ENCODE measurements at places on chromosomes 11 and 22.

GRCh38 chr11:93532281-93532789, 10.9 kb downstream of the SMCO4 start:
- DNase-seq, result no peak
- no peak overlapping the region for H3K27ac ChIP-seq
- peaks cover 53% of the 10 kb centered on the region for H3K4me1 ChIP-seq
- no peaks in the 10 kb centered on the region for H3K27me3 ChIP-seq
- no peak overlapping the region for H3K4me3 ChIP-seq

DNA sequence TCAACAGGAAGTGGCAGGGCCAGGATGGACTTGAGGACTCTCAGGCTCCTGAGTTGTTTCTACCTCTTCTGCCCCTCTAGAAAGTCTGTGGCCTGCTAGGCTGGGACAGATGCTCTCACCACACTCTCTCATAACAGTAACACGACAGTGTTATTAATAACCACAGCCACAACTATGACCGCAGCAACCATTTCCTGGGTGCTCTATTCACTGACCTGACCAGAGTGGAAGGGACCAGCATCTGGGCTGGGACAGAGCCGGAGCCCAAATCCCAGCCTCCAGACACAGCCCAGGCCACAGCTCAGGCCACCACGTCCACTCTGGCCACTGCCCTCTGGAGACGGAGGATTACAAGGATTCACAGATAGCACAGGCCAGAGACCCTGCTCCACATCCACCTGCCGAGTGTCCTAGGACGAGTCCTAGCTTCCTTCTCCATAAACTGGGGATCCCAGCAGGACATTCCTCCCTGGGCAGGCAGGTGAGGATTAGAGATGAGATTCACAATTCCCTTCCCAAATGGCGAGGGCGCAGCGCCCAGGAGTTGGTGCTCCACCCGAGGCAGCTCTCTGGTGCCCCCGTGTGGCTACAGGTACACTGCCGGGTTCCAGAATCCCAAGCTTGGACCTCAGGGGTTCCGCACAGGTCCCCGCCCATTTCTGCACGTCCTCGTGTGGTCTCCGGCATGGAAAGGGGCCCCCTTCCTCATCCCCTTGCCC, 7.1 kb downstream of the PNPLA5 start:
- no peak overlapping the region for H3K4me3 ChIP-seq
- no peak overlapping the region for H3K27ac ChIP-seq
- H3K27me3 ChIP-seq, result no peaks in the 10 kb centered on the region
- no peak for DNase-seq
- no peaks in the 10 kb centered on the region for H3K4me1 ChIP-seq

DNA sequence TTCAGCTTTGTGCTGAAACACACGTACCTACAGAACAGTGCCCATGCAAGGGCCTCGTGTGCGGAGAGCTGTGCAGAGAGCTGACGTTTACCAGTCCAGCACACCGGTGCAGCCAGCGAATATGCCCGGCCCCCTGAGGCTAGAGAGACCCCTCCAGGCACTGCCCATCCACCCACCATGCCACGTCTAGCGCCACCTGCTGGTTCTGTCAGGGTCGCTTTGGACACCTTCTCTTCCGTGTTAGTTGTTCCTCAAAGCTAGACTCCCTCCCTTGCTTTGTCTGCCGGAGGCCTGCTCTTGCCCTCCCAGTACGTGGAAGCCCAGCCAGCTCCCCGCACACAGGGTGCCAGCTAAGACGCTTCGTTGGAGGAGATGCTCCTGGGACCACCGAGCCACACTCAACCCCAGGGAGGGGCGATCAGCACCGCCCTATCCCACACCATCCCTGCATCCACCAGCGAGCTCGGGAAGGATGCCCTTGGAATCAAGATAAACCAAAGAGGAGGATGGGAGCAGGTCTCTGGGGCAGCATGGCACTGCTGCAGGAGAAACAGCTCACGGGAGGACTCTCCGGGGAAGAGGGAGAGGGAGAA, 43.4 kb downstream of the CPT1A start:
- DNase-seq, result peak; percentile 12
- H3K27me3 ChIP-seq, result no peaks in the 10 kb centered on the region
- no peaks in the 10 kb centered on the region for H3K4me1 ChIP-seq
- H3K27ac ChIP-seq, result no peak overlapping the region
- no peak overlapping the region for H3K4me3 ChIP-seq

DNA sequence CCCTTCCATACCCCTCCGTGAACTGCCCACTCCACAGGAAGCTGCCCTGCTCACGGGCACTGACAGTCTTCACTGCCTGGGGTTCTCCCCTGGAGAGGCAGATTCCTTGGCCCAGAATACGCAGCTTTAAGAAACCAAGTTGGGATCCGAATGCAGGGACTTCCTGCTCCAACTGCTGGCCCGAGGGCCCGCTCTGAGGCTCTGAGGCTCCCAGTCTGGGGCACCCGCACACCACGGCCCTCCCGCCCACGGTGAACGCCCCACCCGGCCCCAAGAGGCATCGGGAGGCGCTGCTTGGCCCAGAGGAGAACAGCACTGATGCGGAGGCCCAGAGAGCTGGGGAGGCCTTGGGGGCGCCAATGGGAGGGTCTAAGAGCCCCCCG, 42.3 kb downstream of the IGF2 start:
- peak overlapping the region; percentile 61 for H3K4me3 ChIP-seq
- H3K27ac ChIP-seq, result peak overlapping the region; percentile 80
- peaks cover 62% of the 10 kb centered on the region for H3K4me1 ChIP-seq
- peaks cover 7% of the 10 kb centered on the region for H3K27me3 ChIP-seq

DNA sequence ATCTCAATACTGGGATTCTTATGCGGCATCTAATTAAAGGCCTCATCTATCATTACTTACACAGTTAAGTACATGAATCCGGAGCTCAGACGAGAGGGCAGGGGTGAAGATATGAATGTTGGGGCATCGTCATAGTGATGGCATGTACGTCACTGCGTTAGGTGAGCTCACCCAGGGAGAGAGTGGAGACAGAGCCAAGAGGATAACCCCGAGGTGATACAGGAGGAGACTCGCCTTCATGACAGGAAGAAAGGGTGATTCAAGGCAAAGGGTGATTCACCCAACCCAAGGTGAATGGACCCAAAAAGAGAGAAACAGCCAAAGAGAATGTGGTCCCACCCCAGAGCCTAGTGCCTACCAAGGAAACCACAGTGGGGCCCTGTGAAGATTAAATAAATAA, 132.9 kb upstream of the BLID start:
- H3K36me3 ChIP-seq, result no peaks in the 10 kb centered on the region
- no peaks in the 10 kb centered on the region for H3K4me1 ChIP-seq
- no peak overlapping the region for H3K4me3 ChIP-seq
- no peaks in the 10 kb centered on the region for H3K27me3 ChIP-seq
- no peak overlapping the region for H3K27ac ChIP-seq
- DNase-seq, result no peak

GRCh38 chr11:119861160-119861559, 132.2 kb upstream of the NECTIN1 start:
- no peak overlapping the region for H3K27ac ChIP-seq
- H3K36me3 ChIP-seq, result no peaks in the 10 kb centered on the region
- H3K27me3 ChIP-seq, result peaks cover 52% of the 10 kb centered on the region
- DNase-seq, result no peak
- no peaks in the 10 kb centered on the region for H3K4me1 ChIP-seq

DNA sequence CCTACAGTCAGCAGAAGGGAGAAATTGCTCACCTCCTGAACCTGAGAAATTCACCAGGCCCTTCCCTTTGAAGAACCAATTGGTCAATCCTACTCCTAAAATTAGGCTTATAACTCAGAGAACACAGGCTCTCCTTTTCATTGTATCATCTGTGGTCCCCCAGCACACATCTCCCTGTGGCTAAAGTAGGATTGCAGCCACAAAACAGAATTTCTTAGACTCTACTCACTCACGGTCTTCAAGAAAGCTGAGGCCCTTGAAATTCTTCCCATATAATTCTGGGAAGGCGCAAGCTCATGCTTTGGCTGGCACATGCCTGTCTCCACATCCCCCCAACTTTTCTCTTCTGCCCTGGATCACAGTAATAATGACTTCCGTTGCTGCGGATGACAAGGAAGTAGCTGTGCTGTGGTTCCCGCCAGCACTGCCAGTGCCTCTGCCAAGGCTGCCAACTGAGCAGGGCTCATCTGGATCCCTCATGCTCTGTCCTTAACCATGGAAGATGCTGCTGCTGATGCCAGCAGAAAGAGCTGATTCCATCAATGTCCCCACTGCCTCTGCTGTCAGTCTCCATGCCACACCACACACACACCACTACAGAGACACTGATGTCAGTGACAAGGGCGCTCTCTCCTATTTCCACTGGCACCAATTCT, 200.6 kb upstream of the POU2AF2 start:
- H3K27ac ChIP-seq, result no peak overlapping the region
- H3K36me3 ChIP-seq, result no peaks in the 10 kb centered on the region
- peaks cover 4% of the 10 kb centered on the region for H3K27me3 ChIP-seq
- DNase-seq, result no peak

GRCh38 chr11:20609727-20610707, 10.6 kb downstream of the SLC6A5 start:
- H3K36me3 ChIP-seq, result no peaks in the 10 kb centered on the region
- H3K27ac ChIP-seq, result no peak overlapping the region
- DNase-seq, result peak; percentile 55
- peaks cover 12% of the 10 kb centered on the region for H3K4me1 ChIP-seq
- H3K4me3 ChIP-seq, result no peak overlapping the region
- peaks cover 25% of the 10 kb centered on the region for H3K27me3 ChIP-seq
